ENCODE measurements at places on chromosomes 3 and 15. TPM values are rescaled to one million over a fixed set of nuclear protein-coding genes. Genes with fewer than 3 reads are reported as not detected.

DNA sequence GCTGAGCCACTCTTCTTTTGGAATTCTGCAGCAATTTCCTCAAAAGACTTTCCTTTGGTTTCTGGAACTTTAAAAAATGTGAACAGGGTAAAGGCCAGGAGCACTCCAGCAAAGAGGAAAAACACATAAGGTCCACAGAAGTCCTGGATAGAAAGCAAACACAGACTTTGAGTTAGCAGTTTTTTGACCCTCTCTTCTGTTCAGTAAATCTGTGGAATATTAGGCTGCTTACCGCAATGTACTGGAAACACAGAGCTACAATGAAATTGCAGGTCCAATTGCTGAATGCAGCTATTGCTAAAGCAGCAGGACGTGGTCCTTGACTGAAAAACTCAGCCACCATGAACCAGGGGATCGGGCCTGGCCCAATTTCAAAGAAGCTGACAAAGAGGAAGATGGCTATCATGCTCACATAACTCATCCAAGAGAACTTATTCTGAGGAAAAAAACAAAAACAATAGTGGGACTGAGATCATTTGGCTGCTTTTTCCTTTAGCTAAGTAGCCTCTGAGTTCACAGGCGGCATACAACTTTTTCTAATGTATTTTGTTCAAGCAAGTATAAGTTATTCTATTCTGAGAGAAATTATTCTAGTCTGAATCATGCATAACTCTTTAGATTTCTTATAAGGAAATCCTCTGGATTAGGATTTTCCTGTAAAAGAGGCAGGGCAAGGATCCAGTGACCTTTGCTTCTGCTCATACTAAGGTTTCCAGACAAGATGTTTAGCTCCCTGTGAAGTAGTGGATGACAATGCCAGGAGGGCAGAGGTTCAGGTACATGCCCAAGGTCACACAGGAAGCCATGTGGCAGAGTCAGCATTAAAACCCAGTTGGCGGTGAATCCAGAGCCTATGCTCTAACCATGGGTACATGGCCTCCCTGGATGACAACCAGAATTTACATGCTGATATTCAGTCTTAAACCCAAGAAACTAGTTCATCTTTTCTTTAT lies 28.3 kb downstream of the SLC2A2 start:
- DNase-seq: peak; percentile 26

GRCh38 chr15:79967298-79968182 lies 3.5 kb downstream of the BCL2A1 start:
- no peak for DNase-seq

DNA sequence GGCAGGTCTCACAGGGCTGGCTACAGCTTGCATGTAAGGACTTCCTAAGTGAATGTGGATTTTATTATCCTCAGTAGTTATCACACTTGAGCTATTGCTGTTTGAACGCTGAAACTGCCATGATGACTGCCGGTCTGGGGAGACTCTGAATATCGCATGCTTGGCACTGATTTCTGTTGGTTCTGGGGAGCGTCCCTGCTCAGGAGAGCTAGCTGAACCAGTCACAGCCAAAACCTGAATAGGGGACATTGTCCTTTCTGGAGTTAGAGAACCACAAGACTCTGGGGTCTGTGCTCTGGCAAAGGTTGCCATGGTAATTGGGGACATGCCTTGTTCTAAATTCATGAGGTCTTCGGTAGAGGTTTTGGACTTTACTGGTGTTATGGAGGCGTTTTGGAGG lies 30.8 kb downstream of the CMSS1 start:
- no peak for DNase-seq

GRCh38 chr3:59632760-59633573 lies 583.1 kb upstream of the CFAP20DC start:
- DNase-seq: no peak

- no peak for DNase-seq
Measured at GRCh38 chr15:36914960-36915808, 185.2 kb downstream of the MEIS2 start.

- no peak for DNase-seq
Measured at GRCh38 chr3:28576614-28577200, 228.1 kb upstream of the AZI2 start.

GRCh38 chr15:37880009-37880834 lies 54.2 kb upstream of the TMCO5A start:
- peak; percentile 46 for DNase-seq

DNA sequence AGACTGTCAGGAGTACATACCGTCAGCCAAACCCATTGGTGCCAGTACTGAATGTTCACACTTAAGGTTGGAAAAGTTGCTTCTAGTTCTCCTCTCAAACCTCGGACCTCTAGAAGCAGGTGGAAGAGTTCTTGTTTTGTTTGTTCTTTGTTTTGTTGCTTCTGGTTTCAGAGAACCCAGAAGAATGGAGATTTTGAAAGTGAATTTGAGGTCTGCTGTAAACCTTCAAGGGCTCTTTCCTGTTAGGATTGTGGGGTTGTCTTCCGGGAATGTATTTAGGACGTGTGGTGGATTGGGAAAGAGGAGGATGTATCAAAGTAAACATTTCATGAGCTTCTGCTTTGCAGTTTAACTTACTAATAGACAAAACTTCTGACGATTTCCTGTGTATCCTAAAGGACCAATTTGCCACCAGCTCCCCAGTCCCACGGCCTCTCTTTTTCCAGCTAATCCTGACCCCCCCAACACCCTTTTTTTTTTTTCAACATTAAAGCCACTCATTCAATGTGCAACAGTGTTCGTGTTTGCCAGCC lies 50.3 kb downstream of the FILIP1L start:
- DNase-seq: peak; percentile 40

The LSAMP gene
- not detected for total RNA-seq

The LRRC31 gene
- total RNA-seq: not detected

The TIMP4 gene
- not detected for total RNA-seq

The DUOX1 gene
- not detected for total RNA-seq

The CAMKV gene
- 0.23 TPM for total RNA-seq

The SPATA12 gene
- 1.6 TPM for total RNA-seq

The ISL2 gene
- total RNA-seq: 0.57 TPM

All from HT1080 (cell line).